Spinal cord (tissue), 10 donors: ENCODE measurements at places on chromosomes 3 and 15. TPM values are rescaled to one million over a fixed set of nuclear protein-coding genes. Genes with fewer than 3 reads are reported as not detected.

DNAH12 gene
- 6.1 TPM for polyA plus RNA-seq

MEIS2 gene
- polyA plus RNA-seq = 80.1 TPM

PCSK6 gene
- 11.1 TPM for polyA plus RNA-seq

MUC13 gene
- not detected for polyA plus RNA-seq

C3orf70 gene
- polyA plus RNA-seq = 43.8 TPM
